ENCODE measurements at places on chromosomes 16 and 17.

GRCh38 chr16:70432723-70433457, 6.0 kb downstream of the ST3GAL2 start:
- DNase-seq = no peak

GRCh38 chr16:80803339-80804055, 901 bp downstream of the CDYL2 start:
- no peak for DNase-seq

- DNase-seq = no peak
These were observed 135.8 kb downstream of the FOXL1 start for GRCh38 chr16:86714166-86714565.

DNA sequence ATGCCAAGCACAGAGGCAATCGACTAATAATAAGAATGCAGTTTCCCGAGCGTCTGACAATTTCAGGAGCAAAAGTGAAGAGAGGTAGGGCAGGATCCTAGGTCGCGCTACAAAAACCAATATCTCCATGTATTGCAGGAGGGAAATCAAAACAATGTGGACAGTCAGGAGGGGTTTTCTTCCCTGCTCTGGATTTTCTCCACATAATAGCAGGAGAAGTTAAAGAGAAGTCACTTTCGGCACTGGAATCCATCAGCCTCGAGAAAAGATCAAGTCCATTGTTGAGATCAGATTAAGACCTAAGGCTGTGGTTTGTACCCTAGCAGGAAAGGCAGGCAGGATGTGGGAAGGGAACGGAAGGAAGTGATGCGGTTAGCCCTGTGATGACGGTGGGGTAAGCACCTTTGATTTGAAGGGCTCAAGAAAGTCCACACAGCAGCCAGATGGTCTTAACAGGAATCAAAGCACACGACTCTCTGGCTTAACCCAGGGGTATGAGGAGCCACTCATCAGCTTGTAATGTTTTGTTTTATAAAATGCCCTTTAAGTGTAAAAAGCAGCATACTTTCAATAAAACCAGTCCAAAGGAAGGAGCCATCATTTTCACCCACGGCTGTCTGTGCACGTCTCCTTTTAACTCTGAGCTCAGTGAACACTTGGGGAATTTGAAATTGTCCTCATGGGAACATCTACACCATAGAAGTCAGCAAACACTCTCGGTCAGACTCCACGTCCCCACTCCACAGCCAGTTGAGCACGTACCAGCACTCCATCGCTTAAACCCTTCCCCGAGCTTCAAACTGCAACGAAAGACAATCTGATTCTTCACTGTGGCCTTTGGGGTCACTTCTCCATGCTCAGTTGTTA, 15.8 kb upstream of the AKTIP start:
- peak; percentile 77 for DNase-seq

DNA sequence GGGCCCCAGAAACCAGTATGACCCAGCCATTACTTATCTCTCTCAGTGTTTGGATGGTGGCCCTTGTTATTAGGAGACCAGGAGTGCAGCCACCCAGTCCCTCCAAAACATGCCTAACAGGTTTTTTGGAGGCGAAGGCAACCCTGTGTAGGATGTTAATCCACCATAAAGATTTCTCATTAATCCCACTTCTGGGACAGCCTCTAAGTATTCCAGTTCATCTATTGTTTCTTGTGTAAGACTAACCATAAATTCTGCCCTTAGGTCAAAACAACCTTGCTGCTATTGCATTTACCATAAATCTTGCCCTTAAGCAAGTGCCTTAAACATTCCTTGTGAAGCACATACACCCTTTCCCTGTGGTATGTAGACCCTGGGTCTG, 21.5 kb upstream of the OR1F1 start:
- no peak for DNase-seq
